ENCODE measurements at places on chromosomes 11 and 22.
A peak's percentile ranks its signal among the peaks of the same experiment; 100 is the strongest.

- no peak for DNase-seq
Observed at GRCh38 chr22:24968066-24968561, 15.6 kb downstream of the KIAA1671 start.

GRCh38 chr11:112784323-112785073 is 176.7 kb upstream of the NCAM1 start:
- no peak for DNase-seq

DNA sequence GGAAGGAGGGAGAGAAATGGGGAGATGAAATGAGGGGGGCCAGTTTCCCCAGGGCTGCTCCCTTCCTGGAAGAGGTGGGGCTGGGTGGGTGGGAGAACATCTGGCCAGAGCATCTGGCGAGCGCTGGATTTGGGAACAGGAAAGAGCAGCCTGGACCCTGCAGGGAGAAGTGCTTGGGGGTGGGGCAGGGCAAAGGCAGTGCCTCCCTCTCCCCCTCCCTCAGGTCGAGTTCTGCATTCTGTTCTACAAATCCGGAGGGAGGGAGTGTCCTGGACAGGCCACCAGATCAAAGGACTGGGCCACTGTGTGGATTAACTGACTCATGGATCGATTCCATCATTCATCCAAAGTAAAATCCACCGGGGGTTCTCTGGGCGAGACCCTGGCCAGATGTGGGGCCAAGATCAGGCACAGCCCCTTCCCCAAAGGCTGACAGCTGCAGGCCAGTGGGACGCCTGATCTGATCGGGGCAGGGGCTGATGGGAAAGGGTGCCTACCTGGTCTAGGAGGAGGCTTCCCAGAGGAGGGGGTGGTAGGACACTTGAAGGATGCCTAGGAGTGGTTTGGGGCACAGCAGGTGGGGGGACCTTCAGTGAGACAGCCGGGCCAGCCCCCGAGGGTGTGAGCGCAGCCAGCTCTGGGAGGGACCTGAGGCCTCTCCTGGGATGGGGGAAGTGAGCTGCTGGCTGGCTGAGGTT is 57.5 kb downstream of the CACNA1I start:
- no peak for DNase-seq

DNA sequence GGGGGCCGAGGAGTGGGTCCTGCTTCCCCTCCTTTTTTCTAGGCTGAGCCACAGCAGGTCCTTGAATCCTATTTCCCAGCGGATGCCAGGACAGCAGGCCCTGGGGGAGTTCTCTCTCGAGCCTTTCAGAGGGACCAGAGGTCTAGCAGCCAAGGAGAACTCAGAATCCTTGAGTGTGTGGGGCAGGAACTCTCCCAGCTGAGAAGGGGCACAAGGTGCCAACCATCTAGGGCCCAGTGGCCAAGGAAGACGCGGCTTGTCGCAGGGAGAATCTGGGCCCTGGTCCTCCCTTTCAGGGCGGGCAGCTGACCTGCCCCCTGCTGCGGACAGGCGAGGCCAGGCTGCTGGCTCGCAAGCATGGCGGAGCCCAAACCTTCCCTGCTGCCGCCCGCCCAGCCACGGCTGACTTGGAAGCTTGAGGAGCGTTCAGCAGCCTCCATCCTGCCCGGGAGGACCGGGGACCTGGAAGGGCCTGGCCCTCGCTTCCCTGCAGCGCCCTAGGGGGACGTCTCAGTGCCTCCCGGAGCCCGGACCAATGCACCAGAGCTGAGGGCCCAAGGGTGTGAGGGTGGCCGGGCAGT is 972 bp upstream of the TSSC4 start:
- no peak for DNase-seq

DNA sequence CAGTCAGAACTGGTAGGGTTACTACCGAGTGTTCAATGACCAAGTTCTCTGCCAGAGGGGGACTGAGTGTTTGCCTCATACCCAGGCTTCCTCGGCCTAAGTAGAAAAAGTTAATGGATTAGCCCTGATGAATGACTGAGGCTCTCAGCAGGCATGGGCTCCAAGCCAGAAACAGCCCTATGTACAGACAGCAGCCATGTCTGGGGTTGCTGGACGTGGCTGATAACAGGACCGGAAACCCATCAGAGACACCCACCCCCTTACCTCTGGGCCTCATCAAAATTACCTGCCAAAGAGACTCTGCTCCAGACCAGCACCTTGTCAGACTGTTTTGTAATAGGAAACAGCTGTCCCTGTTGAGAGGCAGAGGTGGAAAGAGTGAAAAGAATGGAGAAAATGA is 351.4 kb downstream of the ETS1 start:
- no peak for DNase-seq

- DNase-seq: no peak
Observed at GRCh38 chr22:19722982-19723231, 432 bp upstream of the GP1BB start.

GRCh38 chr11:71446942-71447688 is 1.1 kb downstream of the DHCR7 start:
- DNase-seq: peak; percentile 13

DNA sequence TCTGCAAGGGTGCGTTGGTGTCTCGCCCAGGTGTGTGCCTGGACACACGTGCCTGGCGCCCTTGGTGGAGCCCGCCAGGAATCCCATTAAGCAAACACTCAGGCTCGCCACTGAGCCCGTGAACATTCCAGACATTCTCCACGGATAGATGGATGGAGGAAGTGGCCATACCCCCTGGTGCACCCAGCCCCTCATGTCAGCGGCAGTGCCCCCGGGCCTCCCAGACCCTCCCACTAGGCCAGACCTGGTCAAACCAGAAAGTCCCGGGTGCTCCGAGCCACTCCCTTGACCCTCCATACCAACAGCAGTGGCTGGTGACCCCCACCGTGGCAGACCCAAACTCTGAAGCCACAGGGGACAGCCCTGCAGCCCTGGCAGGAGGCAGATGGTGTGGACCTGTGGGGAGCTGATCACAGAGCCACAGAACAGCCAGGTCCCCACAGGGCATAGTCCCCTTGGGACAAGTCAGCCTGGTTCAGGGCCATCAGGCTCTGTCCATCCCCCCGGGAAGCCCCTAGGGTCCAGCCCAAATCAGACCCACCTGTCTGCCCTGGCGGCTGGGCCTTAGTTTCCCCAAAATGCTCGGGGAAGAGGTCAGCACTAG is 1.9 kb downstream of the EPS8L2 start:
- no peak for DNase-seq

GRCh38 chr11:27361649-27362431 is 1.2 kb downstream of the CCDC34 start:
- no peak for DNase-seq
